ENCODE measurements at places on chromosomes 1 and 21.
A peak's percentile ranks its signal among the peaks of the same experiment; 100 is the strongest.

GRCh38 chr1:15833069-15833679, 14.3 kb upstream of the SPEN start:
- DNase-seq, result no peak

- no peak for DNase-seq
Measured at GRCh38 chr1:32255072-32256071, 4.3 kb downstream of the LCK start.

- DNase-seq, result no peak
Measured at GRCh38 chr21:14923468-14923867, 141.3 kb downstream of the NRIP1 start.

DNA sequence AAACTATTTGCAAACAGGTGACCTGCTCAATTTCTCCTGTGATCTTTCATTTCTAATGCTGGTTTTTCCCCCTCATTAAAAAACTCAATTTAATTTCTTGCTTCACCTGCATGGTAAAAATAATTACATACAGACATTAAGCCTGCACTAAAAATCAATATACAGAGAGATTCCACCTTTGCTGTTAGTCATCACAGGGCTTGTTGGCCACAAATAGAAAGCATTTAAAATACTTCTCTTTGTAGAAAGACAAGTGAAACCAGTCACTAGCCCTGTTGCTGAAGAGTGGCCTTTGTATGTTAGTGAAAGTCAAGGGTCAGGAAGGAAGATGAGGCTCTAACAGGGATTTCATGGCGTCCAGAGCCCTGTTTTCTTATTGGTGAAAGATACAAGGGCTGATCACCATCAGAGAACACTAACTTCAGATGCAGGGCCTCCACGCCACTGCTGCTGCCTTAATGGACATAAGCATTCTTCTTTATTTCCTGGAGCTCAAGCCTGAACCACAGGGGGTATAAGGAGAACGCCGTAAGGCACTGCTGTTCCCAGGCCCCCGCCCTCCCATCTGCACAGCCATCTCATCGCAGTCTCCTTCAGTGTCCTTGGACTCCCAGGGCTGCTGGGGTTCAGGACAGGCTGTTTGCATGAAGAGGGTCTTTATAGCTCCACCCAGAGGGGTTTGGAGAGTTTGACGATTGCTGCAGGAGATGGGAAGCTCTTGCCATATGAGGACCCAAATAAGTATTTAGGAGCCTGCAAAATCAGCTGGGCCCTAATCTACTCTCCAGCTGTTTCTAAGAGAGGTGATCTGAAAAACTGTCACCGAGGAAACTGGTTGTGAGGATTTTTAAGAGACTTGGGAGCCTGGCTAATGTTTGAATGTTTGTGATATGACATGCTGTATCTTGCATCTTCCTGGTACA, 117.3 kb upstream of the IRF2BP2 start:
- DNase-seq, result no peak

DNA sequence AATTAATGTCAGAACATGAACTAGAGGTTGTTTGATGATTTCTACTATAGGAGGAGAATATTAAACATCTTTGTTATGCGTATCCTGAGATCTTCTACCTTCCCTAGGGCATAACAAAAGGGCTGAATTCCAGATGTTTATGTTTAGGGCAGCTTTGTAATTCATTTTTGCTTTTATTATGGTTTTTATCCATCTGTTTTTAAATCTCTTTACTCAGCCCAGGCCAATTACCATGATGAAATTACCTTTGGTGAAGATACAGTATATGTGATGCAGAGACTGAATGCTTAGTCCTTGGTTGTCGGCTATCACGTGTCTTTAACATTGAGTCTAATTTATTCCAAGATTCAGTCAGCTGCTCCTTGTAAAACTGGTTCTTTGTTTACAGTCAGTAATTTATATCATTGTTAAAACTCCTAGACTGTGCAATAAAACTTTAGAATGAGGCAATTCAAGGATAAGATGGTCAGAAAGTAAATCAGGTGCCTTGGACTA, 176.9 kb downstream of the CTH start:
- DNase-seq, result no peak

GRCh38 chr21:26934383-26934782, 32.5 kb downstream of the ADAMTS5 start:
- DNase-seq, result no peak

GRCh38 chr1:93317207-93317606, 28.5 kb upstream of the DR1 start:
- DNase-seq, result no peak

GRCh38 chr1:86218859-86219258, 62.3 kb upstream of the COL24A1 start:
- DNase-seq, result no peak

- DNase-seq, result peak; percentile 7
Measured at GRCh38 chr1:180415985-180416633, 86.3 kb downstream of the ACBD6 start.

DNA sequence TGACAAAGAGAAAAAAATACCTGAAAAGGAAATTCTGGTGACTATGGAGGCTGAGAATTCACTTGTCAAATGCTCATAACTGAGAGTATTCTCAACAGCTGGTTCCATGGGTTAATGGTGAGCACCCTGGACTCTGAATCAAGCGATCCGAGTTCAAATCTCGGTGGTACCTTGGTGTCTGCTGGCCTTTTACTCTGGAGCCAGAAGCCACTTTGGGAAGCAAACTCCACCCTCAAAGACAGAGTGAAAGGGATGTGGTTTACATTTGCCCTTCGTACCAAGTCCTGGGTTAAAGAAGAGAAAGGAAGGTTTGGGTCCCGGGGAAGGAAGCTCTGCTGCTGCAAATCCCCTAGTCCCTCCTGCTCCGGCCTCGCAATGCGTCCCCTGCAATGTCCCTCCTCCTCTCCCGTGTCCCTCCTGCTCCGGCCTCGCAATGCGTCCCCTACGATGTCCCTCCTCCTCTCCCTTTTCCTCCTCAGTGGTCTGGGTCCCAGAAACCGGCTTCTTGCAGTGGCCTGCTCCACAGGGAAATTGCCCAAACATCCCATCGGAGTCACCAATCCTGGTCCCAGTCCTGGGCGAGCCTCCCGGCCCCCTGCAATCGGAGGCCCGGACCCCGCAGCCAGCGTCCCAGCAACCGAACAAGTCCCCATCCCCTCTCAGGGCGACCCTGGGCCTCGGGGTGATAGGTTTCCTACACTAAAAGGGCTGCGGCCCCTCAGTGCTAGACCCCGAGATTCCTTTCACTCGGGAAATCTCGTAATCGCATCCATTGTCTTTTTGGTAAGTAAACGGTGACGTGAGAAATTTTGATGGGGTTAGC, 129.4 kb downstream of the PPIAL4G start:
- peak; percentile 4 for DNase-seq

DNA sequence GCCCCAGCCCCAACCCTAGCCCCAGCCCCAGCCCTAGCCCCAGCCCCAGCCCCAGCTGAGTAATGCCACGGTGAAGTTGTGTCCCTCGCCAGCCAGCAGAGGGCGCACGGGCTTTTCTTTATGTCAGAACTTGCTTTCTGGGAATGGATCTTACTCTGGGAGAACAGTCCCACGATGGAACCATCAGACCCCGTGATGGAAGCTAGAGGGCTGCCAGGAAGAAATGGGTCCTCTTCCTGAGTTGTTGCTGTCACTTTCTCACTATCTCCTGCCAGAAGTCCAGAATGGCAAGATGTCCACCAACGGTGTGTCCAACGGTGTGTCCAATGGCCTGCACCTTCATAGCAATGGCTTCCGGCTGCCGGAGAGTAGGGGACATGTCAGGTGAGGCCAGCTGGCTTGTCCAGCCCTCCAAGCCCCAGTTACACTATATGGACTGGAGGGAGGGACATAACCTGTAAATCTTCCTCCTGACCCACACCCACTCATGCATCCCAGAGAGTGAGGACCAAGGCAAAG, 25.1 kb upstream of the TMEM222 start:
- no peak for DNase-seq

DNA sequence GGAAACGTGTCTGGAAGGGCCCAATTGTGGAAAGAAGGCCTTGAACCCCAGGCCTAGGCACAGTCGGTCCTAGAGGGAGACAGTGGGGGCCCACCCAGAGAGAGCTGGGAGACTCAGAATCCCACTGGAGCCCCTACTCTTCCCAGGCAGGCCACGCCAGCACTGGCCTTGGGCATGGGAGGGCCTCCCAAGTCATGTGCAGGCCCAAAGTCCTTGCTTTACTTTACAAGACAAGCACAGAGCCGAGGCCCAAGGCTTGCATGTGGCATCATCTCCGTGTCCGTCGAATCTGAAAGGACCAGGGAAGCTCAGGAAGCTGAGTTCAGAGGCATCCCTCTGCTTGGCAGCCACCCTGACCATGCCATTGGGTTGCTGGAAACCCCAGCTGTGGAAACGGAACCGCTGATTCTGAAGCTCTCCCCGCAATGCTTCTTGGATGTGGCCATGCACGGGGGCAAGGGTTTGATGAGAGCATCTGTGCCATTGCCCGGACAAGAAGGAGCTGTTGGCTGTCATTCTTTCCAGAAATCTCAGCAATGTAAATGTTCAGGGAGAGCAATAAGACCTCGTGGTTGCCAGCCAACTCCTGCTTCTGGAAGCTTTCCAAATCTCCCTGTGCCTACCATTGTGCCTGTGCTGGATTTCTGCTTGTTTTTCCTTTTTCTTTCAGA, 32.8 kb downstream of the ABCG1 start:
- no peak for DNase-seq

- DNase-seq, result no peak
Measured at GRCh38 chr1:169325117-169325516, 42.5 kb downstream of the NME7 start.

GRCh38 chr1:28392027-28392652, 22.6 kb downstream of the PHACTR4 start:
- peak; percentile 72 for DNase-seq

DNA sequence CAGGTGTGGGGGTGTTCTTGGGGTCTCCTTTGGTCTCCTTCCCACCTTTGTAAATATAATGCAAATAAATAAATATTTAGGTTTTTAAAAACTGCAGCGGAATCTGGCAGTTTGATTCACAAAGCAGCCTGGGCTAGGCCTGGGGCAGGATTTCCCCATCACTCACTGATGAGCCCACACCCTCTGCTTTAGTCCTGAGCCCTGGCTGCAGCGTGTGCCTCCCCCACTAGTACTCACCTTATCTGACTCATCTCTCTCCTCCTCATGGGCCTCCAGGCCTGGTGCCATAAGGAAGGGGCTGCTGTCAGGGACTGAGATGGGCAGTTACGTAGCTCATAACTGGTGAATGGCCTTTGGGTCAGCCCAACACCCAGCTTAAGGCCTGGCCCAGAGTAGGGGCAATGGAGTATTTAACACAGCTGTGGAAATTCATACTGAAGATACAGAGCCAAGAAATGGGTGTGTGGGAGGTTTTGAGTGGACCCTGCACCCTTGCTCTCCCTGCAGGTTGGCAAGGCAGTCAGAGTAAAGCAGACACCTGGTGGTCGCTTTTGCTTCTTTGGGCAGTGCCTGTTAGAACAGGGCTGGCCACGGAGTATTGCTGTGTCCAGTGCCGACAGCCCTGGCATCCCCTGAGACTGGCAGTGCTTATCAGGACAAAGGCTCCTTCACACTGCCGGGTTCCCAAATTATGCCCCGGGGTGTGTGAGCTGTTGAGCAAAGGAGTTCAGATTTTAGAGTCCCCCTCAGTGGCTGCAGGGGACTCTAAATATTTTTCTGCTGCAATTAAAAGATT, 39.7 kb downstream of the AZIN2 start:
- no peak for DNase-seq

- no peak for DNase-seq
Measured at GRCh38 chr1:216181590-216181989, 241.7 kb downstream of the USH2A start.

DNA sequence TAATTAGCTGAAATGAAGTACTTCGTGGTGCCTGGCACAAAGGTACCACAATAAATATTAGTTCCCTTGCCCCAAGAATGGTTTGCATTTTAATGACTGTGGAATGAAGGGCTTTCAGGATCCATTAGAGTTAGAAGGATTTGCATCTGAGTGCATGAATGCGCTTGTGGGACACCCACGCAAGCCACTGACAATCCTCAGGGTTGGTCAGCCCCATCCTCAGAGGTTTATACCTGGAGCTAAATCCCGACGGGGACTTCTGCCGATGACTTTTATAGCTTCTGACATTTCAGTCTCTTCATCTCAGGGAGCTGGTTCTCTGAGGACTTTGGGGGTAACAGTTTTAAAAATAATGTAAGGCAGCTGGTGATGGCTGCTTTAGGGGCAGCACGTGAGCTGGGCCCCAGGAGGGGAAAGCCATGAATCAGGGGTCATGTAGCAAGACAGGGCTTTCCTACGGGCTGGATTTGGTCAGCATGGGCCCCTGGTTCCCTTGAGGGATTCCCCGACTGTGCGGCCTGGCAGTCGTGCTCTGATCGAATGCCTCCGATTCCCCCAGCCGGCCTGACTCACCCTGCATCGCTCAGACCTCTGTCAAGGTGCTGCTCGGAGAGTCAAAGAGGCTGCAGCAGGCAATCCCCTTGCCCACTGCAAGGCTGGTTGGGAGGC, 20.8 kb upstream of the IL10 start:
- DNase-seq, result no peak

- no peak for DNase-seq
Measured at GRCh38 chr21:44199448-44199847, 41.3 kb downstream of the ICOSLG start.

- peak; percentile 20 for DNase-seq
Measured at GRCh38 chr1:10057343-10057742, 24.6 kb downstream of the UBE4B start.

DNA sequence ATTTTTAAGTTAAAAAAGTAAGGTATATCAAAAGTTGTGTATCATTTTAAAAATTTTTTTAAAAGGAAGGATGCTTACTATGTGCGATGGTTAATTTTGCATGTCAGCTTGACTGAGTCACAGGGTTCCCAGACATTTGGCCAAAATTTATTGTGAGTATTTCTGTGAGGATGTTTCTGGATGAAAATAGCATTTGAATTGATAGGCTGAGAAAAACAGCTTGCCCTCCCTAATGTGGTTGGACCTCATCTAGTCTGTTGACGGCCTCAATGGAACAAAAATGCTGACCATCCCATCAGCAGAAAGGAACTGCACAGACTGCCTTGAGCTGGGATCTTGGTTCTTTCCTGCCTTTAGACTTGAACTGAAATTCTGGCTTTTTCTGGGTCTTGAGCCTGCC, 724.5 kb downstream of the NCAM2 start:
- DNase-seq, result no peak

GRCh38 chr1:192545896-192546521, 29.6 kb upstream of the RGS1 start:
- DNase-seq, result no peak

DNA sequence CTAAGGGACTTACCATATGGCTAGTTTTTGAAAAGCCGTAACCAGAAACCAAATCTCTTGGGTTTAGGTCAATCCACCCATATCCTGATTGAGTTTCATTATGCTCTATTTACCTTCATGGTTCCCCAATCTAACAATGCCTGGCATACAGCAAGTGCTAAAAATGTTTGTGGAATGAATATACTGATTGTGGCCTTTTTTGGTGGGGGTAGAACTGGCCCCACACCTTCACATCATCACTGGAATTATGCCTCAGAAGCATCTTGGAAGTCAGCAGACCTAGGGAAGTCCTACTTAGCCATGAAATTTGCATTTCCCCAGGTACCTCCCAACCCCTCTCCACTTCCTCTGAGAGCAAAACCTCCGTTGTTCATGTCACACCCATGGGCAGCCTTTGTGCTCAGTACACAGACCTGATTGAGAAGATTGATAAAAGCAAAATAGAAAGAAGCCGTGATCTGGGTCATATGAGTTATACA, 17.8 kb upstream of the SLAMF1 start:
- no peak for DNase-seq

All from GM04504 (cell line).